ENCODE measurements at places on chromosomes 6 and 20.

DNA sequence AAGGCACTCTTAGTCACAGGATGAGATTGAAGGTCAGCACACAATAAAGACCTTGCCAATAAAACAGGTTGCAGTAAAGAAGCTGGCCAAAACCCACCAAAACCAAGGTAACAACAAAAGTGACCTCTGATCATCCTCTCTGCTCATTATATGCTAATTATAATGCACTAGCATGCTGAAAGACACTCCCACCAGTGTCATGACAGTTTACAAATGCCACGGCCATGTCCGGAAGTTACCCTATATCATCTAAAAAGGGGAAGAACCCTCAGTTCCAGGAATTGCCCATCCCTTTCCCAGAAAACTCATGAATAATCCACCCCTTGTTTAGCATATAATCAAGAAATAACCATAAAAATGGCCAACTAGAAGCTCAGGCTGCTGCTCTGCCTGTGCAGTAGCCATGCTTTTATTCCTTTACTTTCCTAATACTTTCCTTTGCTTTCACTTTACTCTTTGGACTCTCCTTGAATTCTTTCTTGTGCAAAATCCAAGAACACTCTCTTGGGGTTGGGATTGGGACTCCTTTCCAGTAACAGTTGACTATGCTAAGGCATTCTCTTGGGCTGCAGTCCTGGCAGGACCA lies 527.3 kb upstream of the MAP3K7 start:
- no peak for DNase-seq

GRCh38 chr20:45958593-45958992 lies 13.4 kb downstream of the ZNF335 start:
- DNase-seq = no peak

GRCh38 chr20:48186447-48186846 lies 401.2 kb upstream of the SULF2 start:
- peak; percentile 82 for DNase-seq

GRCh38 chr6:15148356-15148946 lies 97.4 kb upstream of the JARID2 start:
- peak; percentile 73 for DNase-seq

DNA sequence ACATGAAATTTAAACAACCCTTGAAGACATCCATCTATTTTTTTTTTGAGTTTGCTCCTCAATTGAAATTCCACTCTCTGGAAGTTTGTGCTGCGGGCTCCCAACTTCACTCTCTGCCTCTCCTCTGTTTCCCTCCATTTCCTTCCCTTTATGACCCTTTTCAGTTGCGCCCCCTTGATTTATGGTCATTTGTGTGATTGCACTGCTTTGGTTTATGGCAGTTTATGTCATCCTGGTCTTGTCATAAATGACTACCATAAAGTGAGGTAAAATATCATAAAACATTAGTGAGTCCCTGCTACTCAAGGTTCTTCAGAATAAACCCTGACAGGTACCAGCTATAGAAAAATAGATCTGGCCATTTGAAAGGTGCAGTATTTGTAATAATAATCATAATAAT lies 348.3 kb upstream of the ZFP64 start:
- no peak for DNase-seq

- DNase-seq = no peak
Observed at GRCh38 chr6:32963866-32964265, 4.5 kb upstream of the BRD2 start.

DNA sequence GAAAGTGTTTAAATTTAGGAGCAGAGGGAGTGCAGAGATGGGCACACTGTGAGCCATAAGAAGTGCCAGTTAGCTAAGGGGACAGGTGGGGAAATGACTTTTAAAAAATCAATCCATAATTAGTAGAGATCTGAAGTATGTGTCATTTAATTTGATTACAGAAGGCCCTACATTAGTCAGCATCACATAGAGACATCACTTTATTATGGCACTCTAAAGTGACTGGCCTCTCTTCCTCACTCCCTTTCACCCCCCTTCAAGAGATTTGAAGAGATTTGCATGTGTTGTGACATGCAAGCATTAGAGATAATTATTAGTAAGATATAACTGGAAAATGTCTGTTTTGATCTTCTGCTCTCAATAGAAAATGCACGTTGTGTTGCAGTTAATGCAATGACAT lies 86.7 kb downstream of the SLX4IP start:
- DNase-seq = no peak

DNA sequence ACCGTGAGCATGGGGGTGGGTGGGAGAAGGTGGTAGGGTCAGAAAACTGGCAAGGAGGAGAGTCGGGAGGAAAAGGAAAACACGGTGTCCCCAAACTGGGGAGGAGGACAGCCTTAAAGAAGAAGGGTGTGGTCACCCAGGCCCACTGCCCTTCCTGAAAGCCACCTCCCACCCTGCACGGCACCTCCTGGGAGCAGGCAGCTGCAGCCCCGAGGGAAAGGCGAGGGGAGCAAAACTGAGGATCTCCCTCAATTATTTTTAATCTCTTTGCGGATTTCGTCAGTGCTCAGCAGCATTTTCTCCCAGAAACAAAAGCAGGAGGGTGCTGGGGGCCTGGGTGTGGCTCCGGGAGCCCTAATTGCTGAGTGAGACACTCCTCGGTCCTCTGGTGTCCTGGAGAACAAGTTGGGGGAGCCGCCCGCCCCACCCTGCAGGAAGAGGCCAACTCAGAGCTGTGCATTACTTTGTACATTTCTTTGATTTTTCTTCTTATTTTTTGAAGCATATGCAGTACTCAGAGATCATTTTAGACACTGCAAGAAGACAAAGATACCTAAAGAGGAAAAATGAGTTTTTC lies 56.4 kb downstream of the RIOK1 start:
- DNase-seq = no peak

DNA sequence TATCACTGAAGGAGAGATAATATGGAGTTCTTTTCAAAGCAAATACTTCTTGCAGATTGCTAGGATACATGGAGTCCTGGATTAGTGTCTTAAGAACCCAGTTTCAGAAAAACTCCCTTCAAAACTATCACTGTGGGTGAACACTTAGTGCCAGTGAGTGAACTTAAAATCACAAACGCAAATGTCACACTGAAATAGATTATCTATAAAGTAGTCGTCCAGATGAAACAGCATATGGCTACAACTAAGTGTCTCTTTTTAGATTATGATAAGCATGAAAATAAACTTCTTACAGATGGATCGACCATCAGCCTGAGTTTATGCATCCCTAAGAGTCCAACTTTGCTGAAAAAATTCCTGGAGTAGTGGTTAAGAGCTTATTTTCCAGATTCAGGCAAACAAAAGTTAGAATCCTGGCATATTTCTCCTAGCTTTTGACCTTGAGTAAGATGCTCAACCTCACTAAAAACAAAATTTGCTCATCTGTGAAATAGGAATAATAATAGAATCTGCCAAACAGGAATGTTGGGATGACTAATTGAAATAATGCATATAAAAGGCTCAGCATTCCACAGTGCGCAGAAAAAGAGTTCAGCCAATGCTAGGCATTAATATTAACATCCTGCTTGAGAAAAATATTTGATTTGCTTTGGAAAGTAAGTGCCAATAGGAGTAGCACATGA lies 70.4 kb downstream of the DOK5 start:
- peak; percentile 88 for DNase-seq

DNA sequence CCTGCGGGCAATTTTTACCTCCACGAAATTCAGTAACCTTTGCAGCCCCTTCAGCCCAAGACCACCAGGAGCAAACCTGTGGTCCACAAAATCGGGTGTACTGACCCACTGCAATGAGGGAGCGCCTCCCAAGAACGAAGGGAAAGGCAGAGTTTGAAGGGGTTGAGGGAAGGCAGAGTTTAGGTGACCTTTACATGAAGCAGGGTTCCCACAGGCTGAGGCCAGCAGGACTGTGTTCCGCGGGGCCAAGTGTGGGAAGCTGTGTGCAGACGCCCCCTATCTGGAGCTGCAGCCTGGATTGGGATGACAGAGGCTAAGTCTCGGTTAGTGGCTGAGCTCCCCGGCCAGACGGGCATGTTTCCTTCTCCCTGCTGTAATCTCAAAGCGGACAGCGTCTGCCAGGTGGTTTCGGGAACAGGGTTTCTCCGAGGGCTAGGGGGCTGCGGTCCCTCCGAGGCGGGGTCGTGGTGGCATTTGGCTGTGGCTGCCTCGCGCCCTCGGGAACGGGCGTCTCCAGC lies 826 bp upstream of the PYGB start:
- peak; percentile 65 for DNase-seq
